ENCODE measurements at places on chromosomes 12 and 14.

- DNase-seq = no peak
- no peaks in the 10 kb centered on the region for H3K27me3 ChIP-seq
- H3K27ac ChIP-seq = peak overlapping the region; percentile 91
- H3K4me3 ChIP-seq = no peak overlapping the region
These were observed 60.9 kb upstream of the RFLNA start for GRCh38 chr12:124233846-124234640.

- no peaks in the 10 kb centered on the region for H3K4me1 ChIP-seq
- peaks cover 50% of the 10 kb centered on the region for H3K27me3 ChIP-seq
- H3K27ac ChIP-seq = no peak overlapping the region
- no peak for DNase-seq
- no peaks in the 10 kb centered on the region for H3K36me3 ChIP-seq
These were observed 267.6 kb upstream of the OR4E1 start for GRCh38 chr14:21940887-21941856.

DNA sequence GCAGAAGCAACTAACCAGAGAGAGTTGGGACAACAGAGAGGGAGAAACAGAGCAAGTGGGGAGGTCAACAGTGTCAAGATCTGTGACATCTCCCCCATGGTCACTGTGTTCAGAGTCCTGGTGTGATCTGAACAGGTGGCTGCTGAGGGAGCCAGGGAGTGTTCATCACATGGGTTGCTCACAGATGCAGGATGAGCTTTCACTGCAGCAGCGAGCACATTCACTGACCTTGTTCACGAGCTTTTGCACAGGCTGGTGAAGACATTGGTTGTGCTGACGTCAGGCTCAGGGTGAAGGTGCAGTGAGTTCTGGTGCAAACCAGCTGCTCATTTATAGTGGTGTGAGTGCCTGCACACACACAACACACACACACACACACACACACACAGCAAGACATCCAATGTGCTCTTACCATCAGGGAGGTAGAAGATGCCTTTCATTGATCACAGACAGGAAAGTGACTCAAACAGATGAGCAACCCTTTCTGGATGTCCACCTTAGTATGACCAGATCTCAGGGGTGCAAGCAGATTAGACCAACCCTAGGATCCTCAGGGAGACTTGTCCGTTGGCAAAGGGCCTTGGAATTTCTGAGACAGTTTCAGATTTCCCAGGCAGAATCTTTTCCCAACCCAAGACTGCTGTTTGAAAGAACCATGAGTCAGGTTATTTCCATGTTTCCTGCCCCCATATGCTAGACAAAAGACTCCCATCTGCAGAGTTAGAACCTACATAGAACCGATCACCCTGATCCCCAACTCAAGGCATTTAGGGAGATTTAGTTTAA lies 44.3 kb upstream of the OR10AD1 start:
- no peak overlapping the region for H3K4me3 ChIP-seq
- H3K27me3 ChIP-seq = peaks cover 29% of the 10 kb centered on the region
- DNase-seq = no peak
- H3K4me1 ChIP-seq = no peaks in the 10 kb centered on the region
- H3K36me3 ChIP-seq = no peaks in the 10 kb centered on the region

GRCh38 chr12:126545411-126545810 lies 1480.2 kb downstream of the AACS start:
- no peaks in the 10 kb centered on the region for H3K36me3 ChIP-seq
- H3K4me3 ChIP-seq = no peak overlapping the region
- H3K27ac ChIP-seq = no peak overlapping the region
- H3K27me3 ChIP-seq = no peaks in the 10 kb centered on the region

DNA sequence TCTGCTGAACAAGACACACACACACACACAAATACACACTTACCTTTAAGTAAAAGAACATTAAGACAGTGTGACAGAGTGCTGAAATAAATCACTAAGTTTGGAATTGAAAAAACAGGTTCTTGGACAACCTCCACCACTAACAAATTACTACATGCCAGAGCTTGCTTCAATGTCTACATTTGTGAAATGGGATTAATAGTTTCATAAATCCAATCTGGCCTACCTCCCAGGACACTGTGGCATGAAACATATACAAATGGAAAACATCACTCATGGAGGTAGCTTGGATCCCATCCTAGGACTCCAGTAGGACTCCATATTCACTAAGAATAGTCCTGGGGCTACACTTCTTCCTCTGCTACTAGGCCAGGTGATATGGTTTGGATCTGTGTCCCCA lies 8.2 kb upstream of the CCDC60 start:
- DNase-seq = no peak
- H3K27me3 ChIP-seq = no peaks in the 10 kb centered on the region
- no peak overlapping the region for H3K4me3 ChIP-seq
- no peaks in the 10 kb centered on the region for H3K4me1 ChIP-seq

GRCh38 chr14:59360233-59360632 lies 104.9 kb downstream of the GPR135 start:
- DNase-seq = no peak
- H3K4me3 ChIP-seq = no peak overlapping the region
- peaks cover 18% of the 10 kb centered on the region for H3K36me3 ChIP-seq
- no peaks in the 10 kb centered on the region for H3K27me3 ChIP-seq
- H3K4me1 ChIP-seq = peaks cover 79% of the 10 kb centered on the region

- no peaks in the 10 kb centered on the region for H3K4me1 ChIP-seq
- no peak overlapping the region for H3K4me3 ChIP-seq
- no peak overlapping the region for H3K27ac ChIP-seq
- no peaks in the 10 kb centered on the region for H3K27me3 ChIP-seq
- no peaks in the 10 kb centered on the region for H3K36me3 ChIP-seq
These were observed 6.8 kb downstream of the TSPAN9 start for GRCh38 chr12:3083921-3084347.

- no peak overlapping the region for H3K27ac ChIP-seq
- H3K27me3 ChIP-seq = no peaks in the 10 kb centered on the region
- no peak for DNase-seq
- H3K4me1 ChIP-seq = no peaks in the 10 kb centered on the region
- H3K36me3 ChIP-seq = no peaks in the 10 kb centered on the region
These were observed 151.0 kb downstream of the BCAT1 start for GRCh38 chr12:24797901-24798300.

GRCh38 chr14:100774164-100774537 lies 47.5 kb downstream of the DLK1 start:
- DNase-seq = no peak
- H3K36me3 ChIP-seq = no peaks in the 10 kb centered on the region
- H3K4me1 ChIP-seq = no peaks in the 10 kb centered on the region
- no peak overlapping the region for H3K4me3 ChIP-seq

DNA sequence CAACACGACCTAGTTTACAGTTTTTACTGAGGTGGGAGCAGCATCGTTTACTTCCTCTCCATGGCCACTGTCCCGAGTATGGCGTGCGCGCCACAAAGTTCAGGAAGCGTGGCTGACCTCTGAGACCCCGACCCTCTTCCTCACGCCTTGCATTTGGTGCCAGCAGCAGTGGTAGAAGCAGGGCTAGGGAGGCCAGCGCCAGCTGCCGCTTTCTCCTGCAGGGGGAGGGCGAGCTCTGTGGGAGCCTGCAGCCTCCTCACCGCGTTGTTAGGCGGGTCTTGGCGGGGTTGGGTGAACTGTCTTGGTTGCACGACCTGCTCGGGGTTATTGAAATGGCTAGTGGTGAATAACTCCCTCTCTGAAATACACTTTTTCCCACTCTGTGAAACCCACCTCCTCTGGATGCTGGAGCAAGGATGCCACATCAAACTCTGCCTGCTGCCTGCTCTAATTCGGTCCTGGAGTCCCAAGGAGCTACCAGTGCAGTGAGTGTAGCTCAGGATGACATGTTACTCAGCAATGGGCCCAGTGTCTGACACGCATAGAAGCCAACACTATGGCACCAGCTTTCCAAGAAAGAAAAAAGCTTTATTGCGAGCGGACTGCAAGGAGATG lies 22.3 kb upstream of the TDRD9 start:
- no peaks in the 10 kb centered on the region for H3K4me1 ChIP-seq
- no peaks in the 10 kb centered on the region for H3K36me3 ChIP-seq
- H3K4me3 ChIP-seq = no peak overlapping the region
- no peak overlapping the region for H3K27ac ChIP-seq
- no peaks in the 10 kb centered on the region for H3K27me3 ChIP-seq

DNA sequence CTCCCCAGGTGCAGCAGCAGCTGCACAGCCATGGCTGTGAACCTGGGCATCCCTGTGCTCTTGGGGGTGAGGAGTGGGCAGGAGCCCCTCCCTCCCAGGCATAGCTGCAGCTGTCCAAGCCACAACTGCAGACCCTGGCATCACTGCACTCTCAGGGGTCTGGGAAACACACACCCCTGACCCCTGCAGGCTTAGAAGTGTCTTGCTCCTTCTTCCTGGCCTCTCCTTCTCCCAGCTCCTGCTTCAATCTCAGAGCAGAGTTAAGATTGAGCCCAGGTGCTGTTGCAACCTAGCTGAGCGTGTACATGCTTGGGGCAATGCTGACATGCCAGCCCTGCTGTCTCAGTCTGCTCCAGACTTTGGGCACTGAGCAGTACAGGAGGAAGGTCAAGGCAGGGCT lies 833.6 kb downstream of the FLRT2 start:
- no peak overlapping the region for H3K27ac ChIP-seq
- H3K4me1 ChIP-seq = no peaks in the 10 kb centered on the region
- H3K4me3 ChIP-seq = no peak overlapping the region
- no peak for DNase-seq

GRCh38 chr14:90499121-90499520 lies 102.3 kb downstream of the CALM1 start:
- no peaks in the 10 kb centered on the region for H3K36me3 ChIP-seq
- DNase-seq = peak; percentile 20
- H3K4me1 ChIP-seq = no peaks in the 10 kb centered on the region
- no peak overlapping the region for H3K4me3 ChIP-seq

DNA sequence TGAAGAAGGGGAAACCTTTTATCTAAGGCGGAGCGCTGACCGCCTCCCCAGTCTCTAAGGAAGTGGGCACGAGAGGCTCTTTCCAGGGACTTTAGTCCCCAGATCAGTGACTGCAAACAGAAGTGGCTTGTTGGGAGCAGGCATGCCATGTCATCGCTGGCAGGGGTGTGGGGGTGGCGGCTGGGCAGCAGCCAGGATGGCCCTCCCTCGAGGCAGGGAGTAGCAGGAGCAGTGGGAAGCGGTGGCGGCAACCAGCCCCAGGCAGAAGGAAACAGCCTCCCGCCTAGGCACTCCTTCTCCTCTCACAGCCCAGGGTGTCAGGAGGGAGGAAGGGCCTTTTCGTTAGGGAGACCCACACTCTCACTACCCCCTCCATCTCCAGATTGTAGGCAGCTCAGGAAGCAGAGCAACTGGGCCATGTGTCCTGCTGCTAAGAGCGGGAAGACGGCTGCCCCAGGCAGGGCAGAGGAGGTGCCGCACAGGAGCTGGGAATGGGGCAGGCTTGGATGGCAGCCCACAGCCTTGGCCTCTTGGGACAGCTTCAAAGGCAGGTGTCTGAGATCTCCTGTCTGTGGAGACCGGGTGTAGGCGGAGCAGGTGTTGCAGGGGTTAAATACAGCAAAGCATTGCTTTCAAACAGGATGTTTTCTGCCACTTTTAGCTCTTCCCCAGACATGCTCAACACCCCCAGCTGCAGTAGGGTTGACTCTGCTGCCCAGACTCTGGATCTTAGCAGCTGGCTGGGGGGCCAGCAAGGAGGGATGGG lies 21.8 kb downstream of the VDR start:
- peak overlapping the region; percentile 72 for H3K27ac ChIP-seq
- DNase-seq = peak; percentile 45
- no peaks in the 10 kb centered on the region for H3K27me3 ChIP-seq
- peaks cover 15% of the 10 kb centered on the region for H3K36me3 ChIP-seq

GRCh38 chr12:69910694-69911093 lies 85.7 kb downstream of the MYRFL start:
- no peak overlapping the region for H3K4me3 ChIP-seq
- H3K27ac ChIP-seq = no peak overlapping the region
- no peaks in the 10 kb centered on the region for H3K36me3 ChIP-seq
- DNase-seq = no peak
- H3K4me1 ChIP-seq = no peaks in the 10 kb centered on the region

- no peak overlapping the region for H3K27ac ChIP-seq
- no peak overlapping the region for H3K4me3 ChIP-seq
- H3K4me1 ChIP-seq = no peaks in the 10 kb centered on the region
These were observed 25.3 kb downstream of the PIGH start for GRCh38 chr14:67574806-67575205.

- peaks cover 11% of the 10 kb centered on the region for H3K4me1 ChIP-seq
- H3K27ac ChIP-seq = peak overlapping the region; percentile 18
- DNase-seq = no peak
- no peaks in the 10 kb centered on the region for H3K27me3 ChIP-seq
- no peaks in the 10 kb centered on the region for H3K36me3 ChIP-seq
These were observed 73.4 kb upstream of the EEA1 start for GRCh38 chr12:93002293-93003054.

GRCh38 chr12:88925454-88925853 lies 345.2 kb upstream of the KITLG start:
- no peak overlapping the region for H3K4me3 ChIP-seq
- no peaks in the 10 kb centered on the region for H3K36me3 ChIP-seq
- peaks cover 34% of the 10 kb centered on the region for H3K4me1 ChIP-seq
- H3K27ac ChIP-seq = peak overlapping the region; percentile 94

- H3K36me3 ChIP-seq = peaks cover 3% of the 10 kb centered on the region
- H3K27ac ChIP-seq = peak overlapping the region; percentile 60
- H3K4me1 ChIP-seq = peaks cover 16% of the 10 kb centered on the region
- no peaks in the 10 kb centered on the region for H3K27me3 ChIP-seq
These were observed 635 bp downstream of the LTA4H start for GRCh38 chr12:96034621-96035282.

DNA sequence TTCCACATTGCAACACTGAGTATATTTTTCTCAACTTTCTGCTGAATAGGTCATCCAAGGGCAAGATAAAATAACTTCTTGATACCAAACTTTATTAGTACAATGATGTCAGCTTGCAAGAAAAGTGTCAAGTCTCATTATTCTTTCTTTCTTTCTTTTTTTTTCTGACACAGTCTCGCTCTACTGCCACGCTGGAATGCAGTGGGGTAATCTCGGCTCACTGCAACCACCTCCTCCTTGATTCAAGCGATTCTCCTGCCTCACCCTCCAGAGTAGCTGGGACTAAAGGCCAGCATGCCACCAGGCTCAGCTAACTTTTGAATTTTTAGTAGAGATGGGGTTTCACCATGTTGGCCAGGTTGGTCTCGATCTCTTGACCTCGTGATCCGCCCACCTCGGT lies 523.4 kb downstream of the FSCB start:
- no peaks in the 10 kb centered on the region for H3K4me1 ChIP-seq
- no peak overlapping the region for H3K4me3 ChIP-seq
- no peaks in the 10 kb centered on the region for H3K36me3 ChIP-seq
- H3K27ac ChIP-seq = no peak overlapping the region

- no peaks in the 10 kb centered on the region for H3K36me3 ChIP-seq
- no peaks in the 10 kb centered on the region for H3K4me1 ChIP-seq
- DNase-seq = no peak
- H3K4me3 ChIP-seq = no peak overlapping the region
These were observed 45.2 kb upstream of the BAZ1A start for GRCh38 chr14:34920339-34920738.

- no peak for DNase-seq
- peak overlapping the region; percentile 20 for H3K27ac ChIP-seq
- no peak overlapping the region for H3K4me3 ChIP-seq
These were observed 183.8 kb downstream of the SLC25A21 start for GRCh38 chr14:36988568-36988967.

DNA sequence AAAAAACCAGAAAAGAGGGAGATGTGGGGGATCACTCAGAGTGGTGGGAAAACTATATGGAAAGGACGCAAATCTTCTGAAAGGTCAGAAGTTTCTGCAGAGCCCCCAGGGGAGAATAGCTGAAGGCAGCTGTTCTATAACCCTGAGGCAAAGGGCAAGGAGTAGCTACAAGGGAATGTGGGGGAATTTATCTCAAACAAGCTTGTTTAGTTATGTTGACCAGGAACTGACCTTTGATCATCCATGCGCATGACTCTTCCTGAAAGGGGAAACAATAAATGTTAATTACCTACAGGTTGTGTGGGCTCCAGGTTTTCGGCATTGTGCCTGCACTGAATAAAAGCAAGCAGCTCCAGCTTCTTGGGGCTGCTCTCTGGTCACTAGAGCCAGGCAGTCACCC lies 968.5 kb downstream of the AACS start:
- H3K36me3 ChIP-seq = no peaks in the 10 kb centered on the region
- H3K27me3 ChIP-seq = no peaks in the 10 kb centered on the region
- no peaks in the 10 kb centered on the region for H3K4me1 ChIP-seq
